ENCODE measurements at places on chromosomes 5 and 9.
A peak's percentile ranks its signal among the peaks of the same experiment; 100 is the strongest.

- no peak for DNase-seq
Observed at GRCh38 chr9:36542355-36542754, 30.3 kb upstream of the MELK start.

DNA sequence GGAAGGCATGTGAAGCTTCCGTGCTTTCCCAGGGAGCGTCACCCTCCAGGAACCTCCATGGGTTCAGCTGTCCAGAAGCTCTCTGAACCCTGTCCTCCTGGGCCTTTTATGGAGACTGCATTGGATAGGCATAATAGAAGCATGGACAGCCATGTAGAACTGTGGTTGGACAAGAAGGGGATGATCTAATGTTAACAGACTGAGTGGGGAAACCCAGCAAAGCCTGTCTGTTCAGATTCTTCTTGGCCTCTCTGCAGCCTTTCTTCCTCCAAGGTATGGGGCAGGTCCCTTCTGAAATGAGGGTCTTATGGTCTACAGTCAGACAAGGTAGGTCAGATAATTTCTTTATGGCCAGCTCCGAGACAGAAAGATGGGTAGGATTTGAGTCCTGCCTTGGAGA, 59.1 kb upstream of the CTNNA1 start:
- no peak for DNase-seq

DNA sequence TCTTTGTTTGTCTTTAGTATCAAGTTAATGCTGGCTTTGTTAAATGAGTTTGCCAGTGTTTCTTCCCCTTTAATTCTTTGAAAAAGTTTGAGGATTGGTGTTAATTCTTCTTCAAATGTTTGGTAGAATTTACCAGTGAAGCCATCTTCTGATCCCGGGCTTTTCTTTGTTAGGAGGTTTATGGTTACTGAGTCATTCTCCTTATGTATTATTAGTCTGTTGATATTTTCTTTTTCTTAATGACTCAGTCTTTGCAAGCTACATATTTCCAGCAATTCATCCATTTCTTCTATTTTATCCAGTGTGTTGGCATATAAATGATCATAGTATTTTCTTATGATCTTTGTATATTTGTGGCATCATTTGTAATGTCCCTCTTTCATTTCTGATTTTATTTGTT, 74.5 kb upstream of the SPINK5 start:
- DNase-seq: no peak

DNA sequence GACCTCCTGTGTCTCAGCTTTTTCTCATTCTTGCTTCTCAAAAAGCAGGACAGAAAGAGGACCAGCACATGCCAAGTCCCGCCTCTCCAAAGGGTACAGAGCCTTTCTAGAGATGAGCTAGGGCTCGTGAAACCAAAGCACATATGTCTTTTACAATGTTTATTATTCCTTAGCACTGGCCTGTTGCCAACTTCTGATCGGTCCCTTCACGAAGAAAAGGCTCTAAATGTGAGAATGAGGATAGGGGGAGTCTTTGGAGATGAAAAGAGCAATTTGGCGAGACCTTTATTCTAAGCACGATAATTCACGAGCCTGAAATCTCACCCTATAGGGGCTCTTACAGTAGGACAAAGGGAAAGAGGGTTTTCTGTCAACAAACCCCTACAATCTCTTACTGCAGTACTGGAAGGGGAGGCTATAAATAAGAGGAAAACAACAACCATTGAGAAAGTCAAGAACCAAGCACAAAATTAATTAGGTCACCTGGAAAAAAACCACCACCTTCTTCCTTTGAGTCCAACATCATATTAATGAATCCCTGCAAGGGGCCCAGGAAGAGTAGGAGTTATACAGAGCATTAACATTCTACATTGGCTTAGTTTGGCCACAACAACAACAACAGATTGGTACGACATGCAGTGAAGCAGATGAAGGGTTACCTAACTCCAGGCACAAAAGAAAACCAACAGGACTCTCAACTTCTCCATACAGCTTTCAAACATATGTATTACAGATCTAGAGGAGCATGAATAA, 309.5 kb downstream of the PDE4D start:
- DNase-seq: no peak

- DNase-seq: no peak
Observed at GRCh38 chr9:36127652-36128244, 8.8 kb upstream of the GLIPR2 start.

GRCh38 chr5:39040875-39041274, 33.3 kb downstream of the RICTOR start:
- no peak for DNase-seq

- no peak for DNase-seq
Observed at GRCh38 chr5:180084638-180085561, 13.3 kb upstream of the RNF130 start.

DNA sequence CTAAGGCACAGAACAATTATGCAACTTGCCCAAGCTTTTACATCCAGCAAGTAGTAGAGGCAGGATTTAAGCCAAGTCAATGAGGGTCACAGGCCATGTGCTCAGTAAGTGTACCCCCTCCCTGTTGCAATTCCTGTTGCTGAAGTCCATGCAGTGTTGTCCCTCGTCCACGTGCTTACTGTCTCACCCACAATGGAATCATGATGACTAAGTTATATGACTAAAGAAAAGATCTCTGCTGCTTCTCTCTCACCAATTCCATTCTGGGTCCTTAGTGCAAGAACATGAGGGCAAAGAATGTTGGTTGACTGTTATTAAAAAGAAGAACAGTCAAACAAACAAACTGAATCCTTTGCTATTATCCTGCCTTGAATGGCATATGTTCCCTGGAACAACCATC, 233.6 kb upstream of the SLC24A2 start:
- no peak for DNase-seq

GRCh38 chr9:72635197-72635596, 113.8 kb downstream of the TMC1 start:
- DNase-seq: no peak

DNA sequence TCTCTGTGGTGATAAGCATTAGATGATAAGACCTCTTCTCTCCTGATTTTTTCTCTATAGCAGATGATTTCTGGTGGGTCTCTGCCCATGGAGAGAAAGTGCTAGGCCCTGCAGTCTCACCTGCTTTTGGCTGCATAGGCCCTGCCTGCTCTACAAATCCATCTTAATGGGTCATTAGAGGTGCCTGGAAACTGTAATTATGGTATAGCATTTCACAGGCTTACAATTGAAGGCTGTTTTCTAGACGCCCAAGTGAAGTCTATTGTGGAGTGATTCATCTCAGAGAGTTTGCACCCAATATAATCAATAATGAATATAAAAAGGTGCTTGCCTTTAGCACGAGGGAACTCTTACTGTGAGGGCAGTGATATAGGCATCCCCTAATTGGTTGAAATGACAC, 33.8 kb downstream of the NEUROG1 start:
- DNase-seq: no peak

DNA sequence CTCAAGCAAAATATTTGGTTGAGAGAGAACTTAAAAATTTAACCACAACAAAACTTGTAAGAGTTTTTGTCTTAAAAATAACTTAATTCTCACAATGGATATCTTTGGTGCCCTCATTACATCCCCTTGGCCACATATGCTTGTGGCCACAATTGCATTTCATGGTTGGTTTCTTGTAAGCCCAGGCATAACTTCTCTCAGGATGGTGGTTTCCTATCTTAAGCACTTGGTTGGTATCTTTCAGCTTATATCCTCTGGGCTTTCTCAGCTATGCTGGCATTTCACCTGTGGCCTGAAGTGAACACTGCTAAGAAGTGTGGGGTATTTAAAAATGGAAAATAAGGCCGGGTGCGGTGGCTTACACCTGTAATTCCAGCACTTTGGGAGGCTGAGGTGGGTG, 212.4 kb upstream of the MEF2C start:
- no peak for DNase-seq

DNA sequence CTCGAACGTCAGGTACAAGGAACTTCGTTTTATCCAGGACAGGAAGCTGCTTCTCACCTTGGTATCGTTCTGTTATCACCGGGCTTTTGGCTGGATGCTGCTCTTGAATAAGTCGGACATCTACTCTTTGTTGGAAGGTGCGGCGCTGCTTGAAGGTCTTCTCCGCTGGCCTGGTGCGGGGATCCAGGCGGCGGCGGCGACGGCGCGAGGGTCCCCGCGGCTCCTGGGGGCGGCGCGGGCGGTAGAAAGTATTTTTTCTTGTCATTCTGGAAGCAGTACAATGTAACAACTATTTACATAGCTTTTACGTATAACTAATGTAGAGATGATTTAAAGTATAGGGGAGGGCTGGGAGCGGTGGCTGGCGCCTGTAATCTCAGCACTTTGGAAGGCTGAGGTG, 52.3 kb downstream of the ACER2 start:
- no peak for DNase-seq

DNA sequence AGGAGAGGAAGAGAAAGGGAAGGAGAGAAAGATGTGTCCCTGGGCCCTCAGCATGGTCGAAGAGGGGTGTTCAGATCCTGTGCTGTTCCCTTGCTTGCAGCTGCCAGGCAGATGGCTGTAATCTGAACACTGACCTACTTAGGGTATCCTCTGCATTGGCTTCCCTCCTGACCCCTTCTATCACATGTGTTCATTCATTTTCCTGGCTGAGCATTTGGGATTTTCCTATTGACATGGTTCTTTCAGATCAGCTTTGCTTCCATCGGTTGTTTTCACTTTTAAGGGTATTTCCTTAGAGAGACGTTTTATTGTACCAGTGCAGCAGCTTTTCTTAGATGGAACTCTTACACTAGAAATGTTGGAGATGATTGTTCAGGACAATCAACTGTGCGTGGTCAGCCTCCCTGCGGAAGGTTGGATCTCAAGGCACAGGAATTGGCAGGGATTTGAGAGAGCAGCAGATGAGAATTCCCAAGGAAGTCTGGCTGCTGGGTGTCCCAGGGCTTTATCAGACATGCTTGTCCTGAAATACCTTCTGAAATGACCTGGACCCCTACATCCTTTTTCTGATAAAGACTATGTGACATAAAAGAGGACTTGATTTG, 26.0 kb downstream of the ACTBL2 start:
- DNase-seq: no peak

DNA sequence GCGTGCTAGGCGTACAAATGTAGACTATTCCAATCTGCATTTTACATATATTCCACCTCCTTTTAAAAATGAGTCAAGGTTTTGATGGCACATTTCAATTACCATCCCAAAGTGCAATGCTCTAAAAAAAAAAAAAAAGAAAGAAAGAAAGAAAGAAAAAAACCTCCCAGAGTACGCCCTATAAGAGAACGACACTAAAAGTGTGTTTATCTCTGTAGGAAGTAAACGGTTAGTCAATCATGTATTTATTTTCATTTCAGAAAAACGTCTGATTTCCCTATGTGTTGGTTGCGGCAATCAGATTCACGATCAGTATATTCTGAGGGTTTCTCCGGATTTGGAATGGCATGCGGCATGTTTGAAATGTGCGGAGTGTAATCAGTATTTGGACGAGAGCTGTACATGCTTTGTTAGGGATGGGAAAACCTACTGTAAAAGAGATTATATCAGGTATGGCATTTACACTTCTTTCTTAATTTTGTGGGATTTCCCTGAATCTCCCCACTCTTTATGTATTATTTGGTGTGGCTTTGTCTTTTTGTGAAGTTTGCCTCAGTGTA, 1.1 kb downstream of the ISL1 start:
- no peak for DNase-seq

- no peak for DNase-seq
Observed at GRCh38 chr5:5632678-5633077, 210.2 kb downstream of the ICE1 start.

GRCh38 chr9:35646153-35646532, 4.6 kb downstream of the SIT1 start:
- peak; percentile 73 for DNase-seq

DNA sequence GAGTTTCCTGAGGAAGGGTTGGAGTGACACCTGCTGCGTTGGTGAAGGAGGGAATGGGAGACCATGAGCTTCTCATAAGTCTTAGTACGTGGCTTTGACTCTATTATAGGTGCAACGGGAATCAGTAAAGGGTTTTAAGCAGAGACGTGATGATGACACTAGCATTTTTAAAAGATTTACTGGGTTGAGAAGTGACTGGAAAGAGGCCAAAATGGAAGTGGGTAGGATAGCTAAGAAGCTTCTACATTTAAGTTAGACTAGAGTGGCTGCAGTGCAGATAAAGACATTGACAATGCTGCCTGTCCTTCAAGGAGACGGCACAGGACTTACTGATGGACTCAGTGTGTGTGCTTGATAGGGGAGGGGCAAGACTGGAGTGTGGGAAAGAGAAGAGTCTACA, 6.2 kb downstream of the GAPT start:
- no peak for DNase-seq

- DNase-seq: peak; percentile 92
Observed at GRCh38 chr5:151659001-151659754, 27.5 kb downstream of the SPARC start.

GRCh38 chr9:36566813-36567221, 5.9 kb upstream of the MELK start:
- DNase-seq: no peak

DNA sequence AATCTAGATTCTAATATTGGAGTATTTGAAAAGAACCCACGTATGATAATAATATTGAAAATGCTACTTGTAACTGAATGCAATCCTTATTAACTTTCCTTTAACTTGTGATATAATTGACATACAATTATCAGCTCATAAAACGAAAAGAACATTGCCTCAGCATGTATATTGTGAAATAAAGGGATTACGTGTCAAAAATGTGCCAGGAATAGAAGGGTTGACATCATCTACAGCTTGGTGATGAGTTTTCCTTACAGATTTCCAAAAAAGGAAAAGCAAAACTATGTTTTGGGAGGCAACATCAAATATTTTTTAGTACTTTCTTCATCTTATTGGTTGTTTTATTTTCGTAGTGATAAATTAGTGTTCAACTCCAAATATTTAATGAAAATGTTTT, 266.0 kb upstream of the PTGER4 start:
- DNase-seq: no peak

GRCh38 chr5:76224898-76225297, 141.7 kb downstream of the SV2C start:
- no peak for DNase-seq

DNA sequence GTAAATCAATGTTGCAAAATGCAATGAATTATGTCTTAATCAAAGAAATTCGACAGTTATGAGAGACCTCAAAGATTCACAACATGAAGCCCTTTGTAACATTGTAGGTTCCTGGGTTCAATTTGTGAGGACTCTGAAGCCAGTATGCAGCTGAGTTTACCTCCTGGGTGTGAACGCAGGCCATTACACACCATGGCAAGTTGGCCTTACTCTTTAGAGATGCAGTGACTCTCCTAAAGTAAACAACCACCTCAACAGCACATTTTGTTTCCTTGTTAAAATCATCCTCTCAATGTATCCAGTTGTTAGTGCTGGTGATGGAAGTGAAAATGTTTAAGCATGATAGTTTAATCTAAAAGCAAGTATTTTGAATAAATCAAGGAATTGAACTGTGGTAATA, 73.8 kb downstream of the JAKMIP2 start:
- DNase-seq: no peak

DNA sequence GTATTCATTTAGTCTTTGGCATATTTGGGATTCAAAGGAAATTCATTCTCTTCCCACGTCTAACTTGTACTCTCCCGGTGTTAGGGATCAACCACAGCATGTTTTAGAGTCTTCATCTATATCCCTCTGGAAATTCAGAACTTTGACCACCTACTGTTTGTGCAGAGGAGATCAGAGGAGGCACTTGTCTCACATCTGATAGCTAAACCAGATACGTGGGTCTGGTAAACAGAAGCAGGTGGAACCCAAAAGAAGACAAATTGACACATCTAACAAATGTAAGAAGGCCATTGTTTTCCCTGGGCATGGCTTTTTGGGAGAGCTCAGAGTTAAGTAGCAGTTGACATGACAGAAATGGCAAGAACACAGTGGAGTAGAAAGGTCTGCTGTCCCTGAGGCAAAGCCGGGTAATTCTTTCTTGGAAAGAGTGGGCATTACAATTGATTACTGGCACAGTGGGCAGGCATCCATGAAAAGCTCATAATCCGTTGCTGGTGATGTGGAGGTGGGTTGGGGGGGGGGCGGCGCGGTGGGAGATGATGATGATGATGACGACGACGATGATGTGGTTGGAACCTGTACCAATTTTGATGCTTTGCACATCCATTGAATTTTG, 27.5 kb downstream of the PIP5K1B start:
- no peak for DNase-seq

All from ecto neural progenitor cell (in vitro differentiated cells).